ENCODE measurements at places on chromosomes 6 and 20.

DNA sequence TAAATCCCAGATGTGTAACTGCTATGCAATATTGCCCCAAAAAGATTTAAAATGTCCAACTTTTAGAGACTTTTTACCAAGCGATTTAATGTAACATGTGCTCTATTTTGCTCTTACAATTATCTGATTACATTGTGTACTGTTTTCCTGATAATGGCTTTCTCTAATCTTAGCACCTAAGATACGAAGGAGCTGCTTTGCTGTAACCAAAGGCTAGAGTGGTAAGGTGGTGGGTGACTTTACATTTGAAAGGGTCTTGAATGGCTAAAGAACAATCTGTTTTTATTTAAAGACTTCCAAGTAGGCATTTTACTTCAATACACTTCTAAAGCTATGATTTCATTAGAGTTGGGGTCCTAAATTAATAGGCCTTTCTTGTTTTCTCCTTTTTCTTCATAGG is 1201.6 kb upstream of the MAP3K7 start:
- DNase-seq = no peak

- no peak for DNase-seq
Observed at GRCh38 chr6:158408552-158409130, 96.4 kb downstream of the TULP4 start.

- DNase-seq = no peak
Observed at GRCh38 chr6:134523051-134523450, 205.1 kb upstream of the SGK1 start.

DNA sequence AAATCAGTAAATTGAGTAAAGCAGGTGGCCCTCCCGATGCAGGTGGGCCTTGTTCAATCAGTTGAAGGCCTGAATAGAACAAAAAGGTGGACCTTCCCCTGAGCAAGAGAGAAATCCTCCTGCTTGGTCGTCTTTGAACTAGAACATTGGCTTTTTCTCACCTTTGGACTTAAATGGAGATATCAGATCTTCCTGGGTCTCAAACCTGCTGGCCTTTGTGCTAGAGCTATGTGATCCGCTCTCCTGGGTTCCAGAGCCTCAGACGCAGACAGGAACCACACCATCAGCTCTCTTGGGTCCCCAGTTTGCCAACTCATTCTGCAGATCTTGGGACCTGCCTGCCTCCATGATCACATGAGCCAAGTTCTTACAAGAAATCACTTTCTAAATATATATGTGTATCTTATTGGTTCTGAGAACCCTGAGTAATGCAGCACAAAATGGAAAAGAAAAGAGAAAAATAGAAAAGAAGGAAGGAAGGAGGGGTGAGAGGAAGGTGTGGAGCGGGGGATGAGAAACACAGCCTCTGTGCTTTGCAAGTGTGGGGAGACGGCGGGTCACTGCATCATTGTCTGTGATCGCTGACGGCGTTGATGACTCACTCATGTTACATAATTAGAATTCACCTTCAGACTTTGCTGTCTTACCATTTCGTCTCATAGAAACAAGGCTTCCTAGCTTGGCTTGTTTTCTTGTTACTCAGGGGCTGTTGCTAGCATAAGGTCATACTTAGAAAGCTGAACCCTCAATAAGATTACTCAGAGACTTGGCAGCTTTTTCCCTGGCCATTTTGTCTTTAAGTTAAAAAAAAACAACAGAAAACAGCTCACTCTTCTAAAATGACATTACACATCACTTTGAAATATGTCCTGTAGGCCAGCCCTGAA is 85.7 kb upstream of the NEDD9 start:
- peak; percentile 95 for DNase-seq

GRCh38 chr6:13926378-13926777 is 1.6 kb downstream of the RNF182 start:
- DNase-seq = no peak

GRCh38 chr6:72984981-72985665 is 240.2 kb downstream of the KHDC1L start:
- no peak for DNase-seq

DNA sequence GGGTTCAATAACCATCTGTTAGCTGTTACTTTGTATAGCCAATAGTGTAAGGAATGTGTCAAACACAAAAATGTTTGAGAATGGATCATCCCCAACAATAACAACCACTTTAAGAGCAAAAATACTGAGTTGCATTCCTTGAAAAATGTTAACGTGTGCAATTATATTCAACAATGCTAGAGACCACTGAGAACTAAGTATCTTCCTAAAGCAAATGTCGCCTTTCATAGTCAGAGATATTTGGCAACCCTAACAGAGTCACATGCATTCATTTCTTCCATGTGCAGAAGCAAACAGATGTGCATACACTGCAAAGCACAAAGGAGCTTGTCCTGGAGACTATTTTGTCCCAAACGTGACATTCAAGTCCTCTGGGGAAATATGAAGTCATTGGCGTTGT is 448.6 kb downstream of the GJA1 start:
- DNase-seq = no peak

GRCh38 chr6:78538002-78538401 is 329.3 kb upstream of the IRAK1BP1 start:
- no peak for DNase-seq

- DNase-seq = no peak
Observed at GRCh38 chr20:49913399-49914047, 1.8 kb downstream of the SPATA2 start.

- no peak for DNase-seq
Observed at GRCh38 chr6:35833536-35833935, 28.4 kb downstream of the LHFPL5 start.

DNA sequence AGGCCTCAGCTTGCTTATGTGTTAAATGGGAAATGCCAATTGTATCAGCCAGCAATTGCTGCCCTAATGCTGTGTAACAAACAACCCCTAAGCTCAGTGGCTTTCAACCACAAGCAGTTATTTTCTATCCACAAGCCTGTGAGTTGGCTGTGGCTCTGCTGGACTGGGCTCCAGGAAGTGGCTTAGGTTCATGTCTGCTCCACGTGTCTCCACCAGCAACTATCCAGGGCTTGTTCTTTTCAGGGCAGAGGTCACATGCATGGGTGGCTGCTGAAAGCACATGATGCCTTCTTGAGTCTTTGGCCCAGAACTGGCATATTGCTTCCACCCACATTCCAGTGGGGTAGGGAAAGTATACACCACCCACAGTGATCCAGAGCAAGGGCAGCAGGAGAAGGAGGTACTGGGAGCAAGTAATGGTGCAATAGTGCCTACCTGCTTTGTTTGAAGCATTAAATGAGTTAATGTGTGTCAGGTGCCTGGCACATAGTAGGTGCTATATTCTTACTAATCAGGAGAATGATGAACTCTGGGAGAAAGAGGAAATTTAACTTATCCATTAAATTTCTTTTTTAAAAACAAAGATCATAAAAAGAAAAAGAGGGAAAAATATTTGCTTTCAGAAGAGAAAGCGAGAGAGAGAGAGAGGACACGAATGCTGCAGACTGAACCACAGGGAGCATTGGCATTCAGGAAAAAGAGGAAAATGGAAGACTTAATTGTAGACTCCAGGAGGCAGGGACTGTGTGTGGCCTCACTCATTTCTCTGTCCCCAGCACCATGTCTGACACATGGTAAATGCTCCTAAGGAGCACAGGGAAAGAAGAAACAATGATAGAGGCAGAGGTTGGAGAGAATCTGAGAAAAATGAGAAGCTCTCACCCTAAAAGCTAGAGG is 25.2 kb upstream of the RNF24 start:
- no peak for DNase-seq

- no peak for DNase-seq
Observed at GRCh38 chr6:113190170-113190569, 667.0 kb upstream of the MARCKS start.

GRCh38 chr6:8432614-8433013 is 2.7 kb downstream of the SLC35B3 start:
- DNase-seq = no peak

DNA sequence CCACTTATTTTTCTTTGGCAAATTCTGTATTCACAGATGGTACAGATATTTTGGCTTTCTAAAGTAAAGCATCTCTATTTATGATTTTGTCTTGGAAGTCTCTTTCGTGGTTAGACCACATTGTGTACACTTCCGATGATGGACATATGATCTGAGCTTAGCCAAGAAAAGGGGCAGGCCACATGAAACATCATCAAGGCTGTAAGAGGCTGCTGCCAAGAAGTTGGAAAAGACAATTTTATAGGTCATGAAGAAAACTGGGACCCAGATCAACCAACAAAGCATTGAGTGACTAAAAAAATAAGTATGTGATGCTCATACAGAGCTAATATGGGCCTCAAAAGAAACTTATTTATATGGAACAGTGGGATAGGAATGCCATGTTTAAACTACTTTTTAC is 266.4 kb downstream of the HAO1 start:
- DNase-seq = no peak

- DNase-seq = no peak
Observed at GRCh38 chr6:3786141-3786540, 34.6 kb upstream of the PXDC1 start.

- DNase-seq = no peak
Observed at GRCh38 chr20:3712279-3712873, at the start of gene SIGLEC1. Gene SIGLEC1, minus strand, starts transcription at chr20:3712600. Its CDS starts 5,472 bp downstream, at chr20:3707128.

DNA sequence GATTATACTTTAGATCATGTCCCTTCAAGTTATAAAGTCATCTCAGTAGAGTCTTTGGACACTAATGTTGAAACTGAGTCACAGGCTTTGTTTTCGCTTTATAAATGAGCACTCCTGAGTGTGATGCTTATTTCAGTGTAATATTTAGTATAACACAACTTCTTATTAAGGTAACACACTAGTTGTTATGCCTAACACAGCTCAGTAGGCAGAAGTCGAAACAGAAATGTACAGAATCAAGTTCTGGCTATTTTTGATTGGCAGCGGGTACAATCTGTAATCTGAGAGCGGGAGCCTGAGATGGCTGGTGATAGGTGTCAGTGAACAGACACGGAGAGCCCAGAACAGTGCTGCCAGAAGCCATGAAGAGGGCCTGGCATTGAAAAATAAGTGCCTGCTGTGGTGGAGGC is 11.4 kb downstream of the HECA start:
- no peak for DNase-seq

GRCh38 chr20:45138561-45139300 is 14.5 kb upstream of the WFDC12 start:
- no peak for DNase-seq

DNA sequence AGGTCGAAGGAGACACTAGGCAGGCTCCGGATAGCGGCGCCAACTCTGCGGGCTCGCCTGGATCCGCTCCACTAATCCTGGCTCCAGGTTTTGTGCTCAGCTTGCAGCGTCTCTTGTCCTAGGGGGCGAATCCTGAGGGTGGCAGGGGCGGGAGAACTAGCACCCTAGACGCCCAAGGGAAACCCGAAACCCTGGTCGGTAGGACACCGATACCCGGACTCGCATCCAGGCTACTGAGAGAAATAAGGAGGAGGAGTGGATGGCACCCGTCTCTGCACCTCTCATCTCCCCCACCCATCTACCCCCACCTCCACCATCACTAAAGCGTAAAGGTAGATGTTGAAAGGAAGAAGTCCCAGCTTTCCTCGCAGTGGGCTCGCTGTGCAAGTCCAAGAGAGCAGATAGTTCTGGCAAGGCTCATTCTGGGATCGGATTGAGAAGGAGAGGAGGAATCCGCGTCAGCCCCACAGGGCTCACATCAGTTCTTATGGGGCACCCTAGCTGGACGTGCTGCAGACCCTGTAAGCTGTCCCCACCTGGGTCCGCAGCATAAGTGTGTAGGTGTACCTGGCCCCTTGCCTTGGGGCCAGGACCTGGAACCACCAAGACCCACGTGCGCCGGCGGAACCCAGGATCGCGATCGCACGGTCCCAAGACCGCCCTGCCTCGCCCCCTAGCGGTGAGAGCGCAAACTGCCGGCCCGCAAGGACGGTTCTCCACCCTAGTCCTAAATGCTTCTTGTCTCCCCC is 6.9 kb downstream of the SLC32A1 start:
- DNase-seq = no peak

DNA sequence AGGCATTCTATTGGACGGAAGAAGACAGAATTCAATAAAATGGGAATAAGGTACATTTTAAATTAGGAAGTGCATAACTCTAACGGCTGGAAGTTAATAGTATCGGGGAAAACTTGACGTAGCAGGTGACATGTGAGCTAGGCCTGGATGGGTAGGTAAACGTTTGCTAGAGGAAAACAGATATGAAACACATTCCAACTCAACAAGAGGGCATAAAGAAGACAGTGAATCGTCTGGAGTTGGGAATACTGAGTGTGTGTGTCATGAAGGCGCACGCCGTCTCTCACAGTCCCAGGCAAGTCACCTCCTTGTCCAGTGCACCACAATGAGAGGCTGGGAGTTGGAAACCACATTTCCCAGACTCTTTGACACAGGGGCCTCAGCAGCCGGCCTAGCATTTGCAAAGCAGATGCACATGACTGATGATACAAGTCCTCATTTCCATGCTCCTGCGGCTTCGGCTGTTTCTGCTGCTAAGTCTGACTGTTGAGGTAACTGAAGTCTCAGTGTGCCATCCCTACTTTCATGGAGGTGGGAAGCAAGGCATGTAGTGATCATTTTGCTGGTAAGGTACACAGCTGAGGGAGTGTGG is 16.5 kb upstream of the NHSL1 start:
- no peak for DNase-seq

GRCh38 chr20:47792021-47792618 is 6.8 kb upstream of the SULF2 start:
- DNase-seq = peak; percentile 88

GRCh38 chr6:37092923-37093727 is 76.8 kb upstream of the PIM1 start:
- DNase-seq = no peak

GRCh38 chr20:3471397-3472021 is 691 bp downstream of the ATRN start:
- DNase-seq = no peak

DNA sequence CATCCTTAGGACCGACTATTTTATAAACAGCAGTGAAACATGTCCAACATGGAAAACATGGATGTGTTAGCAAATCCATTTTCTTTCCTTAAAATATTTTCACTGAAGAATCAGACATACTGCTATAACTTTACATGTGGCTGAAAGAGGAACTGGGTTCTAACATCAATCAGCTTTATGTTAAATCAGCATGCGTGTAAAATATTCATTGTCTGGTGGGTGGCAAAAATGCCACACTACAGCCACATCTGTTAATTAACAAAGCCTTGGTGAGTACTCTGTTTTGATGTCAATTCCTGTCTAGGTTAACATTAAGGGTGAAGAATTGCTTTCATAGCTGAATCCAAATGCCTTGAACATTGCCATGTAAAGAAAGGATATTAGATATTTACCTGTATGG is 222.6 kb upstream of the CEP162 start:
- DNase-seq = no peak

- no peak for DNase-seq
Observed at GRCh38 chr20:24954566-24954965, 5.5 kb downstream of the CST7 start.

DNA sequence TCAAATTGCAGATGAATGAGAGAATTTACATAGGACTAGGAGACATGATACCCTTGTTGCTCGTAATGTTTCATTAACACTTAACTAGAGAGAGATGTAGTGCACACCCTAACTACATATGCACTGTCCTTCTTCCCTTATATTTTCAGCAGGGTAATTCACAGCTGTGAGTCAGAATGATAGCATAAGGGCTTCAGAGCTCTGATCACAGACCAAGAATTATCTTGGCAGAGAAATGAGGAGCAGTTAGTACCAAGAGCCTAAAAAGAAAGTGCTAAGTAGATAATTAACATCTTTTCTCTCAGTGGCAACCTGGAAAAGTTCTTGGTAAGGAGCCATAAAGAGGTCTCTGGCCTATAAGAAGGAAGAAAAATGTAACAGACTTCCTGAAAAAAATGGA is 35.8 kb downstream of the GRIK2 start:
- no peak for DNase-seq

Data from HFF-Myc (cell line).